ENCODE measurements at places on chromosomes 12 and 14. TPM values are rescaled to one million over a fixed set of nuclear protein-coding genes. Genes with fewer than 3 reads are reported as not detected.

Gene HPD
- 0.80 TPM for total RNA-seq

Gene KLRF1
- total RNA-seq, result not detected

Gene AQP5
- total RNA-seq, result 1.7 TPM

Gene IFT43
- total RNA-seq, result 17.2 TPM

Gene GPRC5A
- total RNA-seq, result not detected

Gene DDHD1
- total RNA-seq, result 8.1 TPM

Gene ANKRD33
- 1.6 TPM for total RNA-seq

- DNase-seq, result no peak
Measured at GRCh38 chr14:55381561-55381960, 30.1 kb downstream of the ATG14 start.

- DNase-seq, result no peak
Measured at GRCh38 chr14:43900173-43900655, 606.9 kb downstream of the FSCB start.

DNA sequence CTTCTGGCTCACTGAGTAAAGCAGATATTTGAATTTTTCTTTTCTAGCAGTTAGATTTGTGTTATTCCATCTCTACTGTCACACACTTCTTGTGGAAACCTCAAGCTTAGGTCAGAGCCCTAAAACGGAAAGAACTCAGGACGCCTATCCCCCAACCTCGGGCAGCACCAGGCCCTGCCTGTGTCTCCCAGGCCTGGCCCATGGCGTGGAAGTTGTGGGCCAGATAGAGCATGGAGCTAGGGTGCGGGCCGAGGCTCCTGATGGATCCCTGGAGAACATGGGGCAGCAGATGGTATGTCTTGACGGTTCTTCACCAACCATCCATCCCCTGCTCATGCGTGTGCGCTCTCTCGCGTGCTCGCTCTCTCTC, 20.6 kb downstream of the P2RX4 start:
- DNase-seq, result no peak

DNA sequence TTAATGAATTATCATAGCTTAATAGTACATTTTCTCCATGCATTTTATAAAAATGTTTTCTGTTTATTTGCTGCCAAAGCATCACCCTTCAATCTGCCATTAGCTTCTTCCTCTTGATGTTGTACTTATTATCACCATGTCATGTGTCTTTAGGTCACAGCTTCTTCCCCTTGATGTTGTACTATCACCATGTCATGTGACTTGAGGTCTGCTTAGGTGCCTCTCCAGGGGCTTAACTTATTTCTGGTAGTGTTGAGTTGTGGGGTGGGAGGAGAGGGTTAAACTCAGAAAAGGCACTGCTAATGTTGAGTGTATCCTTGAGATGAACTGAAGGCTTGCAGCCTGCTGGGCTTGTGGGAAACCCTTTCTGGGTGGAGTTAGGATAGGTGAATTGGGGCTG, 87.8 kb downstream of the DAAM1 start:
- no peak for DNase-seq

- DNase-seq, result no peak
Measured at GRCh38 chr14:68630611-68631393, 162.1 kb downstream of the ZFP36L1 start.

DNA sequence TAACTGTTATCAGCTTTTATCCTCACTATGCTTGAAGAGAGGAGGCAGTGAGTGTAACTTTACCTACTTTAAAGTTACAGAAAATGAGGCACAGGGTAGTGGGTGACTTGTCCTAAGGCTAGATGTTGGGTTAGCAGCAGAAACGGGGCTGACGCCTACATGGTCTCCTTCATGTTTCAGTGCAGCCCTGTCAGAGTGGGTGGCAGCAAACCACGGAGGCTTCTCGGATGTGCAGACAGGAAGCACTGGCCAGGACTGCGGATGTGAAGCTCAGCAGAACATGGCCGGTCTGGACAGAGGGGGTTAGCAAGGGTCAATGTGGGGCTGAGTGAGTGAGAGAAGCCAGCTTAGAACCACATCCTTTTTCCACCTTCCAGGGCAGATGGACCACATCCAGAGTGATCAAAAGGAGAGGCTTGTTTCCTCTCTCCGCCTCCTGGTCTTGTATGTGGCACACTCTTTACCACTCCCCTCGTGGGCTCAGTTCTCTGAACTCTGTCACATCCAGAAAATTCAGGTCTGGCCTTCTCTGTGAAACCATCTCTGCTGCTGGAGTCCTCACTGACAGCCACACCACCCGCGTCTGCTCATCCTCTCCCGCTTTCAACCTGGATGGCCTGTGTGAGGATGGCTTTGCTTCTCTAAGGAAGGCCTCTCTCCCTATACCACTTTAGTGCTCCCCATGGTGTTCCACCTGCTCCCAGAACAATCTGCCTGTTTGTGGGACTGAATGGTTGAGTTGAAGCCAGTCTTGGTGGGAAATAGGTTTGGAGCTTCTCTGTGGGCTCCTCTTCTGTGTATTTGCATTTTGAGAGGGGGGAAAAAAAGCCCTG, 14.1 kb downstream of the SUSD6 start:
- DNase-seq, result no peak

- DNase-seq, result peak; percentile 61
Measured at GRCh38 chr12:5073853-5074252, 30.2 kb downstream of the KCNA5 start.
